ENCODE measurements at places on chromosomes 6 and 20.
A peak's percentile ranks its signal among the peaks of the same experiment; 100 is the strongest.

GRCh38 chr20:22771706-22772105 lies 187.3 kb upstream of the FOXA2 start:
- DNase-seq = no peak

DNA sequence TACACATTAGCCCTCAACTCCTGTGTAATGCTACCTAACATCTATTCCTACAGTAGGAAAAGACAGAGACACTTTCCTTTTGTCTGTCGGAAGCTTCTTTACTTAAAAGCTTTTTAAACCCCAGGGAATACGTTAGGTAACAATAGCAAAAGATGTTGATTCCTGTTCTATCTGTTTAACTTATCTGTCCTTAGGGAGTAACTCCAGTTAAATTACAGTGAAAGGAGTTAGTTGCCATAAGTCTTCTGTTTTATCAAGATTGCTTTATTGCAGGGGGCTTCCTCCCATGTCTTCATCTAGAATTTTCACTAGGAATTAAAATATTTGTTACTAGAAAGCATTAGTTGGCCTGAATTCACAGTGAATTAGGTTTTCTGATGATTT lies 26.2 kb downstream of the TOP1 start:
- no peak for DNase-seq

- DNase-seq = peak; percentile 61
These were observed 8.2 kb upstream of the UBE2V1 start for GRCh38 chr20:50120935-50121693.

- no peak for DNase-seq
These were observed 50.3 kb downstream of the MYH7B start for GRCh38 chr20:35006009-35006408.

GRCh38 chr6:39664173-39664572 lies 61.0 kb downstream of the KIF6 start:
- no peak for DNase-seq

DNA sequence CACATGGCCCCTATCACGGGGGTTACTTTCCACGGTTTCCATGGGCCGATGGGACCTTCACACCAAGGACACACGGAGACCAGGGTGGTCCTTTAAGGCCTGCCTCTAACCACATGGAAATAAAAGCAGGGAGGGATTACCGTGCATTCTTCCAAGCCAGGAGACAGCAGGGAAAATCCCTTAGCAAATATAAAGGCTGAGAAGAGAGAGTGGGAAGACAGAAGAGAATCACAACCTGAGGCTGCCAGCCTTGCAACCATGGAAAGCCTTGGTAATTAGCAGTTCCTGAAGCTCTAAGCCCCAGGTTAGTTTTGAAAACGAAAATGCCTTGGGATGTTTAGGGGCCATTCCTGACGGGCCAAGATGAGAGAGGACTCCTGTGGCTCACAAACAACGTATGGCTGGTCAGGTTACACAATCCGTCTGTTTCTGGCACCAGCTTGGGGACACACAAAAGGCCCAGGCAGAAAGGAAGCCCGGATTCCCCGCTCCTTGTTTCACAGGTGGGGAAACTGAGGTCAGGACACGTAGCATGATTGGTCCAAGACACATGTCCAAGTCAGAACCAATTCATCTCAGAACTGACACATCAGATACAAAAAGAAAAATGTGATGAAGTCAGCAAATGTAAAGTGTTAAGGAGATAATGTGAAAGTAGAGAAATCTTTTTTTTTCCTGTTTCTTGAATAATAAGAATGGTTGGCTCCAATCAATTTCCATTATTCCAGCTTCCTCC lies 2.8 kb downstream of the PREX1 start:
- DNase-seq = no peak

- DNase-seq = no peak
These were observed 708.5 kb upstream of the ID4 start for GRCh38 chr6:19128701-19129100.

DNA sequence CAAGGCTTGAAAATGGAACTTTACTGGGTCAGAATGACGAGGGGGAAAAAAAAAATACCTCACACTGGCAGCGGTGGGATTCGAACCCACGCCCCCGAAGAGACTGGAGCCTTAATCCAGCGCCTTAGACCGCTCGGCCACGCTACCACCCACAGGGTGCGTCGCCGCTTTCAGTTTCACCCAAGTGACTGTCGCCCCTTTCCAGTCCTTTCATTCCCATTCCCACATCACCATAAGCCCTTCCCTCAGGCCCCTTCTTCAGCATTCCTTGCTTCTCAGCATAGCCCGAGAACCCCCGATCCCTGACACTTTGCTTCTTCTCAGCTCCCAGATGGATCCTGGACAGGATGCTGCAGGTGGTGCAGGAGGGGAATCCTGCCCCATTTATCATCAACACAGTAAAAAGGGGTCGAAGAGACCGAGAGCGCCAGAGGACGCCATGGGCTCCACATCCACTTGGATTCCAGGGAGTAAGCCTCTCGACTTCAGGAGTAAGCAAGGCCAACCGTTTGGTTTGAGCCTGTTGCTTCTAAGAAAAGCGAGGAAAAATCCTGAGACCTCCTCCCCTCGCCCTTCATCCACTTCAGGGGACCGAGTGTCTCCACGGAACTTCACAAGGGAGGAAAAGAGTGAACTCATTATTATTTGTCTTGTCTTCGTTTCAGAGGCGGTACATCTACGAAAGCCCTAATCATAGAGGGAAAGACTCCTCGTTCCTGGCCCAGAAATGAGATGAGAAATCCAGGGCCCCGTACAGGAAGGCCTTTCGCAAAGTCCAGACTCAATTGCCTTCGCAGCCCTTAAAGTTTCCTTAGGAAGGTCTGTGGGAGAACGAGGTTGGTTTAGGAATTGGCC lies 20.0 kb upstream of the TRIM27 start:
- DNase-seq = peak; percentile 48

GRCh38 chr6:41072836-41073202 lies at the start of gene NFYA:
Gene NFYA, plus strand, starts transcription at chr6:41072974. Its CDS starts 6,116 bp downstream, at chr6:41079090.
- no peak for DNase-seq

DNA sequence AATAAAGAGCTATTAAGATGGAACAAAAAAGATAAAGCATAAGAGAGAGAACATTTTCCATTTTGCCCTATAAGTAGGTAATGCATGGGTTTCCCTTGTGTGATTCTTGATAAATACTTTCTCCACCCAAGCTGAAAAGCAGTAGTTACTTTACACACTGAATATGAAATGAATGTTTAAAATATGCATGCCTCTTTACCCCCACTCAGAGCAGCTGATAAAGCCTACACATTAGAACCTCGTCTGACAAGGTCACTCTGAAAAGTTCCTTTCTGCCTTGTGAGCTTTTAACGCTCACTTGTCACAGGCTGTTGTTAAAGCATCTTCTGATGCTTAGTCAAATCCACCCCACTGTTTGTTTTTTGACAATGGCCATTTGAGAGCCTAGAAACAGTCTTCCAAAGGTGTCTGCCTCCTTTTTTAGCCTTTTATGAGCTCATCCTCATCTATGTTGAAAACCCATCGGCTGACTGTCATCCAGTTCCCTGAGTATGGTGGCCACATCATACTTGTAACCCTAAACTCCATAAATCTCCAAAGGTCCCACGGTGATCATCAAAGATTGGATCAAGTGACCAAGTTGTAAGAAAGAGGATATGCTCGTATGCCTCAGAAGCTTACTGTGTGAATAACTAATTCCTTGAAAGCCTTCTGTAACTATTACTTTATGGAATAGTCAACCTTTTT lies 102.8 kb downstream of the ATXN1 start:
- no peak for DNase-seq

DNA sequence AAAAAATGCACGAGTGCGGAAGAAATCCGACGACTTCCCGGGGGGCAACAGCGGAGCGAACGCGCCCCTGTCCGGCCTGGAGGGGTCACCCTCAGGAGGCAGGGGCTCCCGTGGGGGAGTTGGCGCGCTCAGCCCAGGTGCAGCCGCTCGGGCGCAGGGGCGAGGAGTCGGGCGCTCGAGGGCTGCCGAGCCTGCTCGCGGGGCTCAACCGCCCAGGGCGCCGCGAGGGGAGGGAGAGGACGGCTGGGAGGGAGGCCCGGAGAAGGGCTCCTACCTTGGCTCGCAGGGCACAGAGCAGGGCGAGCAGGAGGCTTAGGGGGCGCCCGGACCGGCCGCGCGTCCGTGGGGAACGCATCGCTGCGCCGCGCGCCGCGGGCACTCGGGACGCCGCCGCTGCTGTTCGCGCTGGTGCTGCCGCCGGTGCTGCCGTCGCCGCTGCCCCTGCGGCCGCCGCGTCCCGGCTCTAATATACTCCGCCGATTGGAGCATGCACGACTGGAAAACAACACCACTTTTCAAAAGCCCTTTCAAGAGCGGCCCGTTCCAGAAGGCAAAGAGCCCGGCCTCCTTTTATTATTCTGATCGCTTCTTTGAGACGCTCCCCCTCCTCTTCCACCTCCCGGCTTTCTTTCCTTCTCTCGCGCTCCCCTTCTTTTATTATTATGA lies 490 bp downstream of the JAG1 start:
- DNase-seq = no peak

- peak; percentile 99 for DNase-seq
These were observed 100.6 kb upstream of the PRSS16 start for GRCh38 chr6:27146706-27147505.

- DNase-seq = no peak
These were observed 58.7 kb downstream of the ZFAND3 start for GRCh38 chr6:37878150-37878710.

GRCh38 chr6:128696691-128697689 lies 176.6 kb upstream of the PTPRK start:
- DNase-seq = no peak

- peak; percentile 42 for DNase-seq
These were observed 7.3 kb upstream of the YTHDF1 start for GRCh38 chr20:63223121-63223825.

GRCh38 chr20:48681201-48681872 lies 146.5 kb downstream of the PREX1 start:
- DNase-seq = no peak

DNA sequence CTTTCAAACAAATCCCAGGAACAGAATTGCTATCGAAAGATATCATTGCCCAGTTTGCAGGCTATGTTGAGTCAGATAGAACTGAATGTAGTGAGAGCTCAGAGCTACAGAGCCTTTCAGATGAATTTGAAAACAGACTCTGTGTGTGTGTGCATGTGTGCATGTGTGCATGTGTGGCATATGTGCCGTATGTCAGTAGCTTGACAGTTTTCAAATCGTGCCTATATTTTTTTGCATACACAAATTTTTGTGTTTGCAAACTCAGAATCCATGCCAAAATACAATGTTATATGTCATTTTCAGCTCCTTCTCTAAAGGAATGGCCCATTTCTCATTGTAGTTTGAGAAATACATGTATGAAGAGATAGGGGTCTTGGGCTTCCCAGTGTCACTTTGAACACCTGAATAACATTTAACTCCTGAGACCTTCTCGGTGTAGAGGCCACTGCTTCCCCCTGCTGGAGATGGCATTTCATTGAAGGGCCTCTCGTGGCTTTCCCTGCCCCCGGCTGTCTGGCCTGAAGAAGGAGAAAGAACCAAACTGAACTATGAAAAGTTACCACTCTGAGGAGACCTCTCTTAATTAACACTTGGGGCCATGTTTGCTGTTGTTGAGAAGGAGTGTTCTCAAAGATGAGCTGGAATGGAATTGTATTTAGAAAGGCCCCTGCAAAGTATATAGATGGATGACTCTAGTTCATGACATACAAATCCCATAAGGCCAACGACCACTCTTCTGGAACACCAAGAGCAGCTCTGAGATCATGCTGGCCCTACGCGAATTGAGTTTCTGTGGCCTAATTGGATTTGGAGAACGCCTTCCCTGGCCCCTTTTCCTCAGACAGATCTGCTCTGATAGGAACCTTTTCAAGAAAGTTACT lies 58.7 kb downstream of the VAPB start:
- peak; percentile 47 for DNase-seq

- DNase-seq = no peak
These were observed 626.2 kb downstream of the UTRN start for GRCh38 chr6:144911322-144911721.

DNA sequence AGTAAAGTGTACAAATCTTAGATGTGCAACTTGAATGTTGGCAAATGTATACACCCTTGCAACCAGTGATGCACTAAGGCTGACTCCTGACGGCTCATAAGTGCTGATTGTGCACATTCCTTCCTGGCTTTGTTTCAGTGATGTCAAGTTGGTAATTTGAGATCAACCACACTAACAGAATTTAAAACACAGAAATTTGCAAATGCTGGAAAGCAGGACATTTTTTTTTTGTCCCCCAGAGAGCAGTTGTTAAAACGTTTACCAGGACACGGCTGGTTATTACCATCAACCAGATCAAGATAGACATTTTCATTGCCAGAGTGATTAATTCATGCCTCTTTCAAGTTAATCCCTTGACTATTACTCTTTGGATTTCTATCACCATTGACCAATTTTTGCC lies 735.6 kb downstream of the RFPL4B start:
- DNase-seq = no peak

GRCh38 chr20:14378326-14378725 lies 40.9 kb upstream of the FLRT3 start:
- DNase-seq = no peak

DNA sequence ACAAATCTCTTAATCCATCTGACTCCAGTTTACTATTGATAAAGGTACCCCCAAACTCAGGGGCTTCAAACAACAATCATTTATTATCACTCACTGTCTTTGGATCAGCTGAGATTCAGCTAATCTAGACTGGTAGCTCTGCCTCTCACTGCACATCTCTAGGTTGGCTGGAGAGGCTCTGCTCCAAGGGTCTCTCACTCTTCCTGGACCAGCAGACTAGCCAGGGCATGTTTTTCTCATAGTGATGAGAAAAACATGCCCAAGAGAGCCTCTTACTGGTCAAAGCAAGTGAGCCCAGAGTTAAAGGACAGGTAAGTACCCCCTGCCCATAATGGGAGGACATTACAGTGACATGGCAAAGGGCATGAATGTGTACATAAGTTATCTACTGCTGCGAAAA lies 115.1 kb upstream of the BEND3 start:
- DNase-seq = no peak

DNA sequence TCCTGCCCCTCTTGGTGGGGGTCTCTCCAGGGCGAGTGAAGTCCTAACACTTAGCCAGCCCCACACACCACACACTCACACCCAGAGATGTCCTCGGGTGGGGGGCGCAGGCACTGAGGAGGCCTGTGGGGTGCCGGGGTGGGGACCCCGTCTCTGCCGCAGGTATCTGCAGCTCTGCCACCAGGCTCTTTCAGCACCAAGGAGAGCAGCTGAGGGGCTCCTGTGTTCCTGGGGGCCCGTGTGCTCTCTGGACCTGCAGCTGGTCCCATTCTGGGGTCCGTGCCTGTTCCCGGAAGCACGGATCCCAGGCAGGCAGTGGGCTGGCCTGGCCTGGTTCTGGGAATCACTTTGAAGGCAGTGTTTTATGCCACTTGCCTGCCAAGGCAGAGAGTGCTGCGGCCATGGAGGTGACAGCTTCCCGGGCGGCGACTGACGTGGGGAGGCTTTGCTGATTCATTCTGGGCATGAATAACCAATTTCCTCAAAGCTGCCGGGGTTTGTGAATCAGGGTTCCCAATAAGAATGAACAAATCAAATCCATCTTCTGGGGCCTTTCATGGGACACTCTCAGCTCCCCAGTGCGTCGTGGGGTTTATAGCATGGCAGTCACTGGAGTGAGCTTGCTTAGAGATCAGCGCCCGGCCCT lies 54.4 kb upstream of the SLCO4A1 start:
- no peak for DNase-seq
